Occipital lobe (tissue), 3 donors: ENCODE measurements at places on chromosomes 7 and 10.

DNA sequence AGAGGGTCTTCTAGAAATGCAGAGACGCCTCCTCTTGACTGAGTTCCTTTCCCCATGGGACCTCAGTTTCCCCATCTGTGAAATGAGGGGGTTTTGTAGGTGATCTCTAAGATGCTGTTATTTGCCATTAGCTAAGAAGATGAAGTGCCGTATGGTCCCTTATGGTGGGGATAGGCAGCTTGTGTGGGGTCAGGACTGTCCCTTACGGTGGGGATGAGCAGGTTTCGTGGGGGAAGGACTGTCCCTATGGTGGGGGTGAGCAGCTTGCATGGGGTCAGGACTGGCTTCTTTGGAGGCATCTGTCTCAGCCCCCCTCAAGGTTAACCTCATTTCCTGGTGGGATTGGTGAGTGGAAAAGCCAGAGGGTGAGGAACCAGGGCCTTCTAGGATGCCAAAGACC lies 148.3 kb upstream of the GPR26 start:
- DNase-seq, result no peak

GRCh38 chr10:28354511-28354910 lies 51.6 kb upstream of the MPP7 start:
- DNase-seq, result no peak

- DNase-seq, result no peak
Observed at GRCh38 chr10:21650353-21650752, 116.3 kb downstream of the MLLT10 start.

- no peak for DNase-seq
Observed at GRCh38 chr10:97538839-97539238, 33.7 kb upstream of the ANKRD2 start.

DNA sequence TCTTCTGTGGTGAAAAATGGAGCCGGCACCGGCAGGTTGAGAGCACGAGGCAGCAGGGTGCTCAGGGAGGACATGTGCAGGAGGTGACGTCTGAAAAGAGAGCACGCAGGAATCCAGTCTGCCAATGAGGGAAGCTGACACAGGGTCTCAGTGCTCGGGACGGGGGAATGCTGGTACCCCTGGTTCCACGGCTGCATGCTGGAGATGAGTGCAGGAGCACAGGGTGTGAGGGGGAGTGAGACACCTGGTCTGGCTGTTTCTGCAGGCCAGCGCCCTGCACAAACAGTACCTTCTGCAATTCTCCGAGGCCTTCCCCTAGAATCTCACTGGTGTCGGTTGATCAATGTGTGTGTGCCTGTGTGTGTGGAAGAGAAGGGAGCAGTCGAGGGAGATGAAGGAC lies 72.7 kb downstream of the VOPP1 start:
- no peak for DNase-seq

DNA sequence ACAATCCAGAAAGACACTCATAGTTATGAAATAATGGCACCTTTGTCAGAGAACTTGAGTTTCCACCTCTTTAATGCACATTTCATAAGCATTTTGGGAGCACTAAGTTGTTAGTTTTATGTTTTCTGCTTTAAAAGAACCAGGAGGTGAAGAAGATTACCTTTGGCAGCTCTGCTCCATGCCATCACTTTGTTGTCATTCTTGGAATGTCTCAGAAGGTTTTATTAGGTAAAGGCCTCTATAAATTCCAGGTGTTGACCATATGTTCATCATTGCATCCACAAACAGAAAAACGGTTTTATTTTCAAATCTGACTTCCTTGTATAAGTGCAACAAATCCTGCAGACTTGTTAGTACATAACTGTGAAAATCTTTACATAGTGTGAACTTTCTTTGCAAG lies 424.8 kb downstream of the MDFIC start:
- no peak for DNase-seq

DNA sequence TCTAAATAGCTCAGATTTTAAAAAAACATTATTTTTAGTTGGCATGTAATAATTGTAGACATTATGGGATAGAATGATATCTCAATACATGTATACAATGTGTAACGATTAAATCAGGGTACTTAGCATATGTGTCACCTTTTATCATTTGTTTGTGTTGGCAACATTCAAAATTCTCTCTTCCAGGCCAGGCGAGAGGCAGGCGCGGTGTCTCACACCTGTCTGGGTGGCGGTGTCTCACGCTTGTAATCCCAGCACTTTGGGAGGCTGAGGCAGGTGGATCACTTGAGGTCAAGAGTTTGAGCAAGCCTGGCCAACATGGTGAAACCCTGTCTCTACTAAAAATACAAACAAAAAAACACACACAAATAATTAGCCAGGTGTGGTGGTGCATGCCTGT lies 151.7 kb downstream of the RTKN2 start:
- no peak for DNase-seq

GRCh38 chr7:30276203-30276900 lies 8.0 kb upstream of the ZNRF2 start:
- peak; percentile 19 for DNase-seq

DNA sequence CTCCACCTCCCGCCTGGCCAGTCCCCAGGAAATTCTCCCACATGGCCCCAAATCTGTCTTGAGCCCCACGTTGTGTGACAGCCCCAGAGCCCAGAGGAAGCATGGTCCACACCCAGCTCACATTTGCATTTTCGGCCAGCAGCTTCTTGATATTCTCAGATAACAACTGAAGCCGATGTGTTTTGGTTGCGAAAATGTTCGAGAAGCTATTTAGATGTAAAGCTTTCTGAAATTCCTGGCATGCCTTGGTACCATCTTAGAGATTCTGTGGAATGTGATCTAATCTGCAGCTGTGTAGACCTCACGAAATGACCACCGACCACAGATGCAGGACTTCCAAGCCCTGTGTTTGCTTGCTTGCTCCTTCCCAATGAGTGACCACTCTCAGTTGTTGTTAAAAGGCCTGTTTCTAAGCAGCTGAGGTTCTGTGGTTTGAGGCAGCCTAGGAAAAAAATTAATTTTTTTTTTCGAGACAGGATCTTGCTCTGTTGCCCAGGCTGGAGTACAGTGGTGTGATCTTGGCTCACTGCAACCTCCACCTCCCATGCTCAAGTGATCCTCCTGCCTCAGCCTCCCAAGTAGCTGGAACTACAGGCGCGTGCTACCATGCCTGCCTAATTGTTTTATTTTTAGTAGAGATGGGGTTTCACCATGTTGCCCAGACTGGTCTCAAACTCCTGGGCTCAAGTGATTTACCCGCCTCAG lies 8.8 kb downstream of the SLC4A2 start:
- DNase-seq, result no peak

DNA sequence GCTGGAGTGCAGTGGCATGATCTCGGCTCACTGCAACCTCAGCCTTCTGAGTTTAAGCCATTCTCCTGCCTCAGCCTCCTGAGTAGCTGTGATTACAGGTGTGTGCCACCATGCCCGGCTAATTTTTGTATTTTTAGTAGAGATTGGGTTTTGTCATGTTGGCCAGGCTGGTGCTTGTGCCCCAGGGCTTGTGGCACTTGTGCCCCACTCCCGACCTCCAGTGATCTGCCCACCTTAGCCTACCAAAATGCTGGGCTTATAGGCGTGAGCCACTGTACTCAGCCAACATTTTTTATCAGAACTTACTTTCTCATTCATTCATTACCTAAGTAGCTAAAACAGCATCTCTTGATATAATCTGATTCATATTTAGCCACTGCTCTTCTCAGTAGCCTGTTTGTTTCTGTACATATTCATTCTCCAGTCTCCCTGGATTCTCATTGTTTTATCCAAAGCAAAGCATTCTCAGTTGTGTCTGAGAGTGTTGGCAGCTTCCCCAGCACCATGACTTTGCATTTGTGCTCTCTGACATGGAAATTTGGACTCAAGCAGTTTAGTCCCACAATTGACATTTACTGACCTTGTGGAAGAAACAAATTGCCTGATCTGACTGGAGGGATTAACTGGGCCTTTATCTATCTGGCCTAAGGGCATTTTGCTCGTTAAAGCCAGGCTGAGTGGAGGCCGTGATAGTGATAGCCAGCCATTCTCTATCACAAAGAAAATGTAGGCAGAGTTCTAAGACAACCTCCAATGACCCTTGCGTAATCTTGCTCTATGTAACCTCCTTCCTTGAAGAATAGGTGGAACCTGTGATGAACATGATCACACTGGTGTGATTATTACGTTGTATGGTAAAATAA lies 44.9 kb downstream of the AKR1B15 start:
- DNase-seq, result peak; percentile 62

GRCh38 chr7:151597541-151598444 lies 78.1 kb upstream of the RHEB start:
- no peak for DNase-seq

DNA sequence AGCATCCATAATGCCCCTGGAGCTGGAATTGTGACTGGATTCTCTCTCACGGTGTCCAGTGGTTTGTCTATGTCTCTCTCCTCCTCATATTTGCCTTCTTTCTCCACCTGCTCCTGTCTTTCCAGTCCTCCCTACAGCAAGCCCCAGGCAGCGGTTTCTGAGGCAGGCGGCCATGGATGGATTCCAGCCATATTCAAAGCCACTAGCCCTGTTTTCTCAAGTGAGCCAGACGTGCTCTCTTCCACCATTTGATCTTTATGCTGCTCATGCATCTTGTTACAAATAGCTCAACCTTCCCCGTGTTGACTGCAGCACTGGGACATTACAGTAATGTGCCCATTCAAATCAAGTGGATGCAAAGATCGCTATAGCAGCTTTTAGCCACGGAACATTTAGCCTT lies 387.2 kb upstream of the PODXL start:
- no peak for DNase-seq

GRCh38 chr7:70700941-70701425 lies 431.0 kb upstream of the GALNT17 start:
- DNase-seq, result no peak

- no peak for DNase-seq
Observed at GRCh38 chr10:17562614-17563013, 54.6 kb downstream of the HACD1 start.

DNA sequence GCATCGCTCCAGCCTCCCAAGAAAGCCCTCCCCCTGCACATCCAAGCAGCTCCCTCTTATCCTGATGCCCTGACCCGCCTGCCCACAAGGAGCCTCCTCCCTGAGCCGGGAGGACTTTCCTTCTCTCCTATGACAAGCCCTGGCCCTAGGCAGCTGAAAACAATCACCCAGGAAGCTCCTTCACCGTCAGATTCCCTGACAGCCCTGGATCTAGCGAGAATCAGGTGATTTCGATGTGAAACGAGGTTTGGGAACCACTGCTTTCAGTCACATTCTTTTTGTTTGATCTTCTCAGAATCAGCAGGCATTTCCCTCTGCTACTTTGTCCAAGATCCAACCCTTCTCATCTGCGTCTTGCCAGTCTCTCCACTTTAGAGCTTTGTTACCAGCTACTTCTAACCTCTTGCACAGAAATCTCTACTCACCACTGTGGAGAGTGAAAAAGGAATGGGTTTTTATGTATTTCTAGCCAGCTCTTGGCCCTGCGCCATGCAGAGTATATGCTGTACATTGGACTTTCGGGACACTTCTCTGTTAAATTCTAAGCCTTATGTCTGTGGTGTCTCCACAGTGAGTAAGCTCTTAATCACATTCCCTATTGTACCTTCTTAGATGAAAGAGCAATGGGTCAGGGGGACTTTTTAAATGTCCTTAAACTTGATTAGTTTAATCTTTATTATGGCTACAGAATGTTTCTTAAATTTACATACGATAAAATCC lies 253.2 kb upstream of the C7orf33 start:
- no peak for DNase-seq

- no peak for DNase-seq
Observed at GRCh38 chr10:133110609-133111275, 23.0 kb downstream of the ADGRA1 start.

DNA sequence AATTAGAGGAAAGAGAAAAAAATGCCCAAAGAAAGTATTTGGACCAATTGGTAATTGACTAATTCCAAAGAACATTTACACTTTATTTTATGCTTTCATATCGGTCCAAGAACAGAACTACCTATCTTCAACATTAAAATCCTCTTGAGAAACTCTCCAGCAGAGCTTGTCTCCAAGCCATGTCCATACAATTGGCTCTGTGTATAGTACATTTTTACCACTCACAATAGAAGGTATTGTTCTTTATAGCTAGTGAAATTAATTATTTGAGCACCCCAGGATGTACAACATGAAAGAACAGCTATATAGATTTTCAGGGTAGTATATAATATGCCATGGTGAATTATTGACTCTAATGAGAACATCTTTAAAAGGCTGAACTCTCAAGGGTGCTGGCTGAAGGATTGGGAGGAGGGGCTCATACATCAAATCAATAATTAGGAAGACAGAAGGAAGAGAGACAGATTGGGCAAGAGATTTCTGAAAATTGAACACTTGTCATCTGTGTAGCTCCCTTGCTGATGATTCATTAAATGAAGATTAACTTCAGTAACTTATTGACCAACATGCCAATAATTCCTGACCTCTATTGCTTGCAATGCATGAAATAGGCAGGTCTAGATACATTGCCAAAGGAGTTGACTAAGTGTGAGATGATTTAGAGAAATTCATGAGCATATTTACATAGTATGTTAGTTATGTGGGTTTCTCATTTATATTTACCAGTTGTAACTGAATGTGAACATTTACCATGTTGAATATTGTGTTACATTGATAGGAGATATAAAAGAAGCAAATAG lies 249.7 kb downstream of the MTERF1 start:
- DNase-seq, result no peak

DNA sequence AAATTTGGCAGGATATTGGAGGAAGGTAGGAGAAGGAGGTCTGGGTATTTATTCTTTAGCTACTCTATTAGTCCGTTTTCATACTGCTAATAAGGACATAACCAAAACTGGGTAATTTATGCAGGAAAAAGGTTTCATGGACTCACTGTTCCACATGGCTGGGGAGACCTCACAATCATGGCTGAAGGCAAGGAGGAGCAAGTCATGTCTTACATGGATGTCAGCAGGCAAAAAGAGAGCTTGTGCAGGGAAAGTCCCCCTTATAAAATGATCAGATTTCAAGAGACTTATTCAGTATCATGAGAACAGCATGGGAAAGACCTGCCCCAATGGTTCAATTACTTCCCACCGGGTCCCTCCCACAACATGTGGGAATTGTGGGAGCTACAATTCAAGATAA lies 1.9 kb upstream of the INMT start:
- no peak for DNase-seq
